Iris pigment epithelial cell (primary cell): ENCODE measurements at places on chromosomes 16 and 17.

- DNase-seq, result no peak
Measured at GRCh38 chr17:46895171-46895570, 27.8 kb upstream of the GOSR2 start.

DNA sequence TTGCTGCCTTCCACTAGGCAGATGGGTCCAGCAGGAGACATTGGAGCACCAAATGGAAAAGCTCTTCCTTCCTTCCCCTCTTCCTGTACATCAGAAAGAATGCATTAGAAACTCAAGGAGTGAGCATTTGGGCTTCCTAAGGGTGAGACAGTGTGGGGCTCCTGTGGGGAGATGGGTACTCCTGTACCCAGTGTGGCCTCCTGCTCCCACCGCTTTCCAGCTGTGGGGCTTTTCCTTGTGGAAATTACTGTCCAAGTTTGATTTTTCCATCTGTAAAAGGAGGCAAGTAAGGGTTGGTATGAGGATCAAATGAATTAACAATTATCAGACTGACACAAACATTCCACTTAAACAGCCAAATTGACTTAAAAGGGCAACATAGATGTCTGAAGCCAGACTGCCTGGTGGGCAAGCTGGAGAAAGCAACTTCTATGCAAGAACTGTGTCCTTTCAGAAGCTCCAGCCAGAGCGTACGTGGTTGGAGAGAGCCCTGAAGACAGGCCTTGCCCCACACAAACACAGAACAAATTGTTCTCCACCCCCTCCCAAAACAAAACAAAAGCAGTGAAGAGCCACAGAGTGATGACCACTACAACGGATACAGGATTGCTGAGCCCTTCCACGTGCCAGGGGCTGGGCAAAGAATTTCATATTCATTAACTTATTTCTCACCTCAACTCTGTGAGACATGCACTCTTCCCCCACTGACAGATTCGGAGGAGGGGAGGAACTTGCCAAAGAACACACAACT lies 23.1 kb upstream of the ALDH3A1 start:
- DNase-seq, result no peak

GRCh38 chr17:58595194-58595792 lies 80.9 kb upstream of the MTMR4 start:
- DNase-seq, result no peak

- no peak for DNase-seq
Measured at GRCh38 chr17:5675625-5676421, 91.5 kb upstream of the NLRP1 start.

GRCh38 chr16:11597235-11598095 lies 10.7 kb upstream of the LITAF start:
- DNase-seq, result peak; percentile 25

- DNase-seq, result peak; percentile 24
Measured at GRCh38 chr16:78503602-78504001, 404.1 kb downstream of the WWOX start.

DNA sequence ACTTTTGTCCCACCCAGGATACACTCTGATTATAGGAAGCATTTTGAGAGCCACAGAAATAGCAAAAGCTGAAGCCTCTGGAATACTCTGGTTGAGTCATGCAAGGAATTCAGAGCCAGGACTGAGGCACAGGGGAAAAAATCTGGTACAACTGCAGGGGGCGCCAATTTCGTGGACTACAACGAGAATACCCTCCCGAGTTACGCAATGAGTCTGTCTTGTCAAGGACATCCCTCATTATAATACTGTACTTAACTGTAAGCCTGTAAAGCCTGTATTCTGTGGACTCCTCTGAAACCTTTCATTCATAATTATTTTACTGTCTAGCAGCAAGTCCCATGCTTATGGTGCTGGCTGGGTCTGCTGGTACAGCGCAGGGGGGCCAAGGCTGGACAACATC lies 7.8 kb downstream of the HOXB1 start:
- no peak for DNase-seq

DNA sequence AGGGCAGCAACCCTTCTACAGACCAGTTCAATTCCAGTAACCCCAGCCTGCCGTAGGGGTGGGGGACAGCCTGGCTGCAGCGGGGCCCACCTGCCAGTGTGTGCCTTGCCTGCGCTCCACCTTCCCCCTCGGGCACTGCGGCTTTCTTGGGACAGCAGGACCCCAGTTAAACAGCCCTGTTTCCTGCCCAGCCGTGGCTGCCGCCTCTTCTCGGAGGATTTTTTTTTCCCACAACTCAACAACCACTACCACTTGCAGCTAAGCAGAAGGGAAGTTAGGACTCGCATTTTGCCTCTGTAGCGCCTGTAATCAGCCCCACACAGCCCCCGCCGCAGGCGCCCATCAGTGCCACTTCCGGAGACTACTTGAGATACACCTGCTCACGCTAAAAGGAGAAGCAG lies 76.1 kb downstream of the RAI1 start:
- DNase-seq, result no peak

GRCh38 chr17:47686276-47686635 lies 7.7 kb upstream of the TBKBP1 start:
- peak; percentile 65 for DNase-seq

DNA sequence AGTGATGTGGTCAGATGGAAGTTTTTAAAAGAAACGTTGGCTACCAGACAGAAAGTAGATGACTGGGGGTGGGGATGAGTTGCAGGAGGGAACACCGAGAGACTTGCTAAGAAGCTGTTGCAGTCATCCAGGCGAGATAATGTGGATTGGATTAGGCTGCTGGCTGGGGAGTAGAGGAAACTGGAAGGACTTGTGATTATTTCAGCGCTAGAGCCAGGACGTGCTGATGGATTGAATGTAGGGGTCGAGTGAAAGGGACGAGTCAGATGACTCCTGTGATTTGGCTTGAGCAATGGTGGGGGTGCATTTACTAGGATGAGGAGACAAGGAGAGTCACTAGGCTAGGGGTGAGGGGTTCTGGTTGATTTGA lies 88.5 kb downstream of the CLEC16A start:
- peak; percentile 71 for DNase-seq

DNA sequence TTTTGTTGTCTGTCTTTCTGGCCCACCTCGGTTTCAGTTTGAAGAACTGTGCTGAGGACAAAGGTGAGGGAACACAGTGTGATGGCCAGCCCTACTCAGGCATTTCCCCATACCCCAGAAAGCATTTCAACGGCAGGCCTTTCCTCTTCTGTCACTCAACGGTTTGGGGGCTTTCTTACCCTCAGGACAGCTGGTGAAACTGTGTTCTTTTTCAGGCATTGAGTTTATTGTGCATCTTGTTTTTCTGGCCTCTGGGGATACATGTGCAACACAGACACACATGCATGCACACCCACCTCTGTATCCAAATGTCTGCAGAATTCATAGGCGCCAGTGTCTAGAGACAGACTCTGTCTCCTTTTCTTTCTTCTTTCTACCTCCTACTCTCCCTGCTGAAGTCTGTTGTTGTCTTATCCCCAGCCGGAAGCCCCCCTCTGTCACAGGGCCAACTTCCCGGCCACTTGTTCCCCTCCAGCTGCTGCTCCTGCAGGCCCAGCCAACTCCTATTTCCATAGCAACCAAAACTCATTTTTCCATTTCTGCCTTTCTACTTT lies 17.0 kb downstream of the CHD9 start:
- DNase-seq, result no peak

GRCh38 chr16:49492896-49493626 lies 119.5 kb downstream of the C16orf78 start:
- no peak for DNase-seq

- DNase-seq, result no peak
Measured at GRCh38 chr17:12055889-12056288, 35.2 kb downstream of the MAP2K4 start.

GRCh38 chr16:57245472-57246113 lies 534 bp downstream of the ARL2BP start:
- peak; percentile 22 for DNase-seq

DNA sequence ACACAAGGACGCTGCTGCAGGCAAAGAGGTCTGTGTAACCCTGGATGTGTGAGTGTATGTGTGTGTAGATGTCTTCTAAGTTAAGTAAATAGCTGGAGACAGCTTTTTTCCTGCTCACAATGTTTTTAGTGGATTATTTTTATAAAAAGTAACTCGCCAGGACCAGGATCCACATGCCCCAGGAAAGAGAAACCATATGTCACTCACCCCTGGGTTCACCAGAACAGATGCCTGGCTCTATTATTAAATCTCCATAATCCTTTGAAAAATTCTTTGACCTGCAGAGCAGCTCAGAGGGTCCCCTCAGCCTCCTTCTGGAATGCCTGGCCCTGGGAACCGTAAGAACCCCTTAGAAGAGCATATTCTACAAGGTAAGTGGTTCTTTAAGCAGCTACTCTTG lies 18.0 kb downstream of the ABCC12 start:
- no peak for DNase-seq

DNA sequence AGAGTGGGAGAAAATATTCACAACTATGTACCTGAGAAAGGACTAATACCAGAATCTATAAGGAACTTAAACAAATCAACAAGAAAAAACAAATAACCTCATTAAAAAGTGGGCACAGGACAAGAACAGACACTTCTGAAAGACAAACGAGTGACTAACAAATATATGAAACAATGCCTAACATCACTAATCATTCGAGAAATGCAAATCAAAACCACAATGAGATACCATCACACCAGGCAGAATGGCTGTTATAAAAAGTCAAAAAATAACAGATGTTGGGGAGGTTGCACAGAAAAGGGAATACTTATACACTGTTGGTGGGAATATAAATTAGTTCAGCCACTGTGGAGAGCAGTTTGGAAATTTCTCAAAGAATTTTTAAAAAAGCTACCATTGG lies 83.5 kb upstream of the WSCD1 start:
- no peak for DNase-seq

GRCh38 chr17:56598466-56598865 lies 5.0 kb downstream of the NOG start:
- peak; percentile 57 for DNase-seq

- DNase-seq, result no peak
Measured at GRCh38 chr17:63963123-63963522, 9.6 kb downstream of the SCN4A start.

DNA sequence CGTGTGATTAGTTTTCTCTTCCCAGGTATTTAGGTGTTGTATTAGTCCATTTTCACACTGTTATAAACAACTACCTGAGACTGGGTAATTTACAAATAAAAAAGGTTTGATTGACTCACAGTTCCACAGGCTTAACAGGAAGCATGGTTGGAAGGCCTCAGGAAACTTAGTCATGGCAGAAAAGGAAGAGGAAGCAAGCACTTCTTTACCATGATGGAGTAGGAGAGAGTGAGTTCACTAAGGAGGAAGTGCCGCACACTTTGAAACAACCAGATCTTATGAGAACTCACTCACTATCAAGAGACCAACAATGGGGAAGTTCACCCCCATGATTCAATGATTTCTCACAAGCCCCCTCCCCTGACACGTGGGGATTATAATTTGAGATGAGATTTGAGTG lies 1343.7 kb upstream of the GOT2 start:
- no peak for DNase-seq

GRCh38 chr17:1360975-1361374 lies 39.0 kb downstream of the YWHAE start:
- DNase-seq, result no peak

GRCh38 chr16:80540516-80541305 lies at the start of gene DYNLRB2:
Gene DYNLRB2 (plus strand): TSS chr16:80540993. CDS start chr16:80541077, 84 bp downstream.
- DNase-seq, result peak; percentile 91

GRCh38 chr17:43718544-43718943 lies 40.0 kb downstream of the SOST start:
- DNase-seq, result no peak

DNA sequence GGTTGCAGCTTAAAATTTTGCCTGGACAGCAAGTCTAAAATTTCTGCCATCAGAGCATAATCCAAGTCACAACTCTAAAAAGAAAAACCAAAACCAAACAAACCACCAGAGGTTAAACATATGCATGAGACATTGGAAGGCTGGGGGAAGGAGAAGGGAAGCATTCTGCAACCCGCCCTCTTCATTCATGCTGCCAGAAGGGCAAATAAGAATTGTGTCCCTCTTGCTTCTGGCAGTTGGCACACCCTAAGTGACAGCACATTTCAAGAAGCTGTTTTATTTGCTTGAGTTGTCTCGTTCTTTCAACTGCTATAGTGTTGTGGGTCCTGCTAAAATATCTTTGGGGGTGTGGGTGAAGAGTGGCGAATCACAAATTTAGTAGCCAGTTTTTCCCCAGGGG lies 99.6 kb downstream of the SKAP1 start:
- no peak for DNase-seq

- DNase-seq, result no peak
Measured at GRCh38 chr16:5526826-5527225, 429.2 kb upstream of the EEF2KMT start.

- no peak for DNase-seq
Measured at GRCh38 chr17:34225046-34225445, 30.0 kb upstream of the CCL2 start.

DNA sequence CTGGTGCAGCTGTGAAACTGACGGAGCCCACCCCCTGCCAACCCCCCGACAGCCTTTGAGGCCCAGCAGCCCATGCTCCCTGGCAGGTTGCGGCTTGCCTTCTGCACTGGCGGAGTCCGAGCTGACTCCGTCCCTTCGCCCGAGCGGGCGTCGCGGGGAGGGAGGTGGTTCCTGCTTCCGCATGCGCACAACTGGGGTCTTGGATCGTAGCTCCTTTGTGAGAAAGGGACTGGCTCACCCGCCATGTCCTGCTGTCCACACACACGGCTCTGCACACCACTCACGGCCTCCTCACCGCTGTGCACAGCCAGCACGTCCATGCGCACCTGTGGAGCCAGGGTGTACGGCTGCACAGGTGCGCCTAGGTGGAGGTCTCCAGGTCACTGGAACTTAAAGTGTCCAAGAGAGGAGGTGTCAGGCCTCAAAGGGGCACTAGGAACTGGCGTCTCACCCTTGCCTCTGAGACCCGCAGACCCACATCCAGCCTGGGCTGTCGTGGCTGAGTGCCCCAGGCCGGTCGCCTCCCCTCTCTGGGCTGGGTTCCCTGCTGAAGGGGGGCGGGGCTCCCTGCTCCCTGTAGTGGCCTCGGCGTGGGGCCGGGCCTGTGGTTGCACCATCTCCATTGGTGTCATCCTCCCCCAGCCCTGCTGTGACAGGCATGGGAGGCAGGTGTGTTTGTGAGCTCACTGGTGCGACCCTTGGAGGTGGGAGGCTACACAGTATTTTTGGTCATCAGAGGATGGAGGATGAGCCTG lies 45.3 kb downstream of the JPH3 start:
- no peak for DNase-seq

DNA sequence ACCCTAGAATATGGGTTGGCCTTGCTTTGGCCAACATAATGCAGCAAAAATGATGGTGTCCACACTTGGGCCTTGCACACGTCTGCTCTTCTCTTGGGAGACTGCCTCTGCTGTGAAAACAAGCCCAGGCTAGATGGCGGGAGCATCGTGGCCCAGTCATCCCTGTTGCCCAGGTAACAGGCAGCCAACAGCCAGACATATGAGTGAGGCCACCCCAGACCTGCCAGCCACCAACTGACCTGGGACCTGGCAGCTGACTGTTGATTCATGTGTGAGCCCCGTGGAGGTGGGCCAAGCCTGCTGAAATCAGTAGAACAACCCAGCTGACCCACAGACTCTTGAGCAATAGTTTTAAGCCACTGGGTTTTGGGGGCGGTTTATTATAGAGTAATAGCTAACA lies 39.4 kb upstream of the CDH3 start:
- DNase-seq, result peak; percentile 55

GRCh38 chr16:79008869-79009179 lies 591.7 kb downstream of the MAF start:
- DNase-seq, result no peak
